ENCODE measurements at places on chromosomes 2 and 18.

- DNase-seq, result peak; percentile 21
Measured at GRCh38 chr2:121974897-121975661, 219.6 kb downstream of the TSN start.

GRCh38 chr2:172442072-172442895 is 14.9 kb downstream of the ITGA6 start:
- peak; percentile 55 for DNase-seq

DNA sequence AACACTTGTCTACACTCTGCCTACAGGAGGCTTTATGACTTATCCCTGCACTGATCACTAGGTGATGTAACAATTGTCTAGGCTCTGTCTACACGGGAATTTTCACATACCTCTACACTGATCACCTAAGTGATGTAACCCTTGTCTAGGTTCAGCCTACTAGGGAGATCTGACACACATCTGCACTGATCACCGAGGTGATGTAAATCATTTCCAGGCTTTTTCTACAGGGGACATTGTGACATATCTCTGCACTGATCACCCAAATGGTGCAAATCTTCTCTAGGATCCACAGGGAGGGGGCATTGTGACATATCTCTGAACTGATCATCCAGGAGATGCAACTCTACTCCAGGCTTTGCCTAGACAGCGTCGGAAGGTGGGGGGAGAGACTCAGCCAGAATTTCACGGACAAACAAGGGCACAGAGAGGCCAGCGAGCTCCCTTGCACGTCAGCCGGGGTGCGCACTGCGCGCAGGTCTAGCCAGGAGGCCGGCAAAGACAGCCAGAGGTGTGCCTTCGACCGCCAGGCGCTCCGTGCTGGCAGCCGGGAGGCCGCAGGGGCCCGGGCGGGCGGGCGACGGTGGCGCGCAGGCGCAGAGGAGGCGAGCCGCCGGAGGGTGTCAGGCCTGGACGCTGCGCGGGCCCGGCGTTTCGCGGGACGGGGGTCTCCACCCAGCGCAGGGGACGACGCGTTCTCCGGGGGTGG is 46.9 kb upstream of the USP14 start:
- DNase-seq, result no peak

- no peak for DNase-seq
Measured at GRCh38 chr2:45415534-45416123, 195.4 kb downstream of the SRBD1 start.

DNA sequence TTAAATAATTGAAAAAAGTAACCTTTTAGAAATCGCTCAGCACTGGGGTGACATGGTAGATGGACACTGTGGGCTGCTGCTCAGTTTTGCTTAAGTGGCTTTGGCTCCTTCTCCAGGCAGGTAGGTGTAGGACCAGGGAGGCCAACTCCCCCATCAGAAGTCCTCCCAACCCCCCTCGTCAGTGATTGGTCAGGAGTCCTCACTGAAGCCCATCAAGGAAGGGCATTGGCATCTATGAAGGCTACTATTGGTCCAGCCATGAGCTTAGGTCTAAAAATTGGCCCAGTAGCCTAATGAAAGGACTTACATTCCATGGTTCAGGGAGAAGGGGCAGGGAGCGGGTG is 34.7 kb downstream of the ST3GAL5 start:
- no peak for DNase-seq

GRCh38 chr2:190843890-190844699 is 36.5 kb upstream of the GLS start:
- no peak for DNase-seq

DNA sequence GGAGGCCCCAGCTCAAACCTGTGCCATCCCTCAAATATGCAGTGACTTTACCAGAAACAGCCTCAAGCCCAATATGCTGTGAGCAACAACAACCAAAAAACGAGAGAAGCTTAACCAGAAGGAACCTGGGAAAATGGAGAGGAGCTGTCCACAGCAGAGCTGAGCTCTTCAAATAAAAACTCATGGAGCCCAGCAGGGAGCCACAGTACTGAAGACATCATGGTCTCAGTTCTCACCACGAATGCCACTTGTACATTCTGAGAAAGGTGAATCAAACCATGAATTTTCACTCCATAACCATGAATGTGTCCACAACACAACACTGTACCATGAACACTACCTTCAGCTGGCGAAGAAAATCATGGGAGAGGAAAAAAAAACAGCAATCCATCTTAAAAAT is 50.5 kb downstream of the KLHL14 start:
- DNase-seq, result no peak

- DNase-seq, result no peak
Measured at GRCh38 chr18:51195086-51195450, 2.4 kb downstream of the MEX3C start.

DNA sequence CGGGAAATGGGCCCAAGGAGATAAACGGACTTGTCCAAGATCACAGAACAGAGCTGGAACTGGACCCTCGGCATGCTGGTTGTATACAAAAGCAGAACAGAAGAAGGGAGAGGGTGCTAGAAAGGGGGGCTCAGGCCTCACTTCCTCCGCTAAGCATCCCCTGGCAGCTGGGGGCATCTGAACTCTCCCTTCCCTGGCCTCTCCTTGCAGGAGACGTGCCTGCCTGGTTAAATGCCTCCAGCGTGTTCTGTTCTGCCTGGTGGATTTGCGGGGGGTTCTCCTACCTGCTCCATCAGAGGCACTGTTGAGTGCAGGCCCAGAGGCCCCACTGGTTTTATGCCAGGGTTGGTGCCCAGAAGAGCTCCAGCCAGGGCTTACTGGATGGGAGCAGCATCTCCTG is 124.7 kb downstream of the ZFP36L2 start:
- no peak for DNase-seq
